ENCODE measurements at places on chromosomes 6 and 20.

DNA sequence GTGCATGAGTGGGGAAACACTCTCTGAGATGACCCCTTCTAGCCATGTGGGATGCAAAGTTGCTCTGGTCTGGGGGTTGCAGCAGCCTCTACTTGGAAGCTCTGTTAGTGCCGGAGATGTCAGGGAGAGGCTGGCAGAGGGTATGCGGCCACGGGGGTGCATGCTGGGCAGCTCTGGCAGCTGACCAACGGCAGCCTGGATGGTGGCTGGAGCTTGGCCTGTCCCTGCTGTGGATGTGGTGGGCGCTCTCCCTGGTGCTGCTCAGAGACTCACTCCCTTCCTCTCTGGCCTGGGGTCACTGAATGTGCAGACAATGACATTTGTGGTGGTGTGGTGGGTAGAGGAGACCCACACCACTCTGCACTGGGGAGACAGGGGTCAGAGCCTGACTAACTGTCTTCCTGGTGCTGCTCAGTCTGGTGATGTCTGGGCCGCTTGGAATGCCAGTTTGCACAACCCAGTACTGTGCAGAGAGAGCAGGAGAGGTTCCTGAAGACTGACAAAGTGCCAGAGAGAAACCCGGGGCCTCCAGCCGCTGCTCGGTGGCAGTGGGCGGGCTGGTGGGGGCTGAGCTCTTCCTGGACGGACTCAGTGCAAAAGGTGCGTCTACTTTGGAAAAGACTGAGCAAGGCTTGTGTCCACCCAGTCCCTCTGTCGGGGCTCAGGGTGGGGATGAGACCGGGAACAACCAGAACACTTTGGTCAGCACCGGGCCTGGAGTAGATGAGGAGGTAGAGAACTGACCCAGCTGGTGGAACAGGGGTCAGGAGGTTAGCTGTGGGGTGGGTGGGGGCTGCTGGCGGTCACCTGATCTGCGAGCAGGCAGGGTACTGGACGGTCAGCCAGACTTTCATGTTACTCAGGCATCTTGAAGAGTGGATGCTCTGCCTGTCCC, 2.7 kb downstream of the MYT1 start:
- DNase-seq = no peak

GRCh38 chr6:135920689-135921088, 69.2 kb downstream of the PDE7B start:
- DNase-seq = no peak

DNA sequence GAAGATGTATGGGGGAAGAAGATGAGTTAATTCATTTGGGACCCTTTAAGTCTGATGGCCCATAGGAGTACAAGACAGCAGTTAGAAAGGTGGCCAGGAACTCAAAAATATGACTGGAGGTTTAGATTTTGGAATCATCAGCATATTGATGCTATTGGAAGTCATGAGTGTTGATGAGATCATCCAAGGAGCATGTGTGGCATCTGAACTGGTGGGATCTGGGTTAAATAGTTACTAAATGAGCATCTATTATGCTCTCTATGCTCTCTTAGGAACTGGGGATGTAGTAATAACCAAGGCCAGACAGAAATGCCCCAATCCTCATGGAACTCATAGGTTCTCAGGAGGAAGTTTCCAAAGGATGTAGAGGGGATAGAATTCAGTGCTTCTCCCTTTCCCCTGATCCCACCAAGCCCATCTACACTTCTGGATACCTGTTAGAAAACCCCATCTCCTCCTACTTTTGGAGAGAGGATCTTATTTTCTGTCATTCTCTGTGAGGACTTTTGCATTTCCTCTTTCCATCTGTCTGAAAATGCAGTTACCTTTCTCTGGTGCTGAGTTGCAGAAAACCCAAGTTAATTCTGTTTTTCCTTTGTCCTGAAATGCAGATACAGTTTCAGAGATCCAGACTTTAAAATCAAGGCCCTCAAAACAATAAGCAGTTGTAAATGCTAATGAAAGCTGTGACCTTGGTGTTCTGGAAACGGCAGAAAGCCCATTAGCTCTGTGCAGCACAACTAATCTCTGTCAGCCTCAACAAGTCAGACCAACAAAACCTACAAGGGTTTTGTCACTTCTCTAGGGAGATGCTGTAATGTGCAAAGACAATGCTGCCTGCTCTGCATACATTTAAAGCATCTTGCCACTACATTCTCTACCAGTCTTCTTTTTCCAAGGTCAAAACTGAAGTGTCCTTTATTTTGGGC, 65.8 kb downstream of the TBC1D7 start:
- DNase-seq = peak; percentile 15

GRCh38 chr6:50927800-50928199, 109.1 kb downstream of the TFAP2B start:
- peak; percentile 21 for DNase-seq

DNA sequence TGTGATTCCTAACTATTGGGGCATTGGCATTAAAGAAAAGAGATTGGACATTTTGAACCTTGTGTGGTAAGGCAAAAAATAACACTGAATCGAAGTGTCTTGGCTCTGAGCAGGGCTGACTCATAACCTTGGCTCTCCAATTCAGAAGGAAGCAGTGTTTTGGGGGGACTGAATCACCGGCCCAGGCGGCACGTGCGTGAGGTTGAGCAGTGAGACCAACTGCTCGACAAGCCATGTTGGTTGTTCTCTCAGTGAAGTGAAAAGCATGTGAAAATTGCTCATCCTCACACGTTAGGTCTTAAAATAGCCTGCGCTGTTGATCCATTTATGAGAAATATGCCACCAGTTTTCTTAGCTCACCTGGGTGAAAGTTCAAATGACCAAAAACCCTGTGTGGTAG, 137.8 kb upstream of the SPACA1 start:
- peak; percentile 76 for DNase-seq

- DNase-seq = no peak
These were observed 60.6 kb downstream of the SHPRH start for GRCh38 chr6:145903356-145904102.

- DNase-seq = no peak
These were observed 13.8 kb downstream of the UCKL1 start for GRCh38 chr20:63942250-63942951.

DNA sequence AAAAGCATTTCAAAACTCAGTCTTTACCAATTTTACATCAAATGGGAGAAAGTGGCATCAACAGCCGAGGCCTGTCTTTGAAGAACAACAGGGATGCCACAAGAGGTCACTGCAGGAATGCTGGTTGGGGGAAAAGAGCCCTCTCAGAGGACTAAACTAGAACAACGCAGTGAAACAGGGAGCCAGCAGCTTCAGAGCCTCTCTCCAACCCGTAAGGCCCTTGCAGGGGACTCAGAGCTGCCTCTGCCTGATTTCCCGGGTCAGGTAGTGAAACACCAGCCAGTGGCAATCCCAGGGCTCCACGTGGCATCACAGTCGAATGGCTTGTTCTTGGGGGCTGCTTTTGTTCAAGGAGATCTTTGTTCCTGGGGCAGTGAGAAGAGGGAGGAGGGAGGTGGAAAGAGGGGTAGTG, 55.0 kb upstream of the KCNK16 start:
- peak; percentile 78 for DNase-seq

DNA sequence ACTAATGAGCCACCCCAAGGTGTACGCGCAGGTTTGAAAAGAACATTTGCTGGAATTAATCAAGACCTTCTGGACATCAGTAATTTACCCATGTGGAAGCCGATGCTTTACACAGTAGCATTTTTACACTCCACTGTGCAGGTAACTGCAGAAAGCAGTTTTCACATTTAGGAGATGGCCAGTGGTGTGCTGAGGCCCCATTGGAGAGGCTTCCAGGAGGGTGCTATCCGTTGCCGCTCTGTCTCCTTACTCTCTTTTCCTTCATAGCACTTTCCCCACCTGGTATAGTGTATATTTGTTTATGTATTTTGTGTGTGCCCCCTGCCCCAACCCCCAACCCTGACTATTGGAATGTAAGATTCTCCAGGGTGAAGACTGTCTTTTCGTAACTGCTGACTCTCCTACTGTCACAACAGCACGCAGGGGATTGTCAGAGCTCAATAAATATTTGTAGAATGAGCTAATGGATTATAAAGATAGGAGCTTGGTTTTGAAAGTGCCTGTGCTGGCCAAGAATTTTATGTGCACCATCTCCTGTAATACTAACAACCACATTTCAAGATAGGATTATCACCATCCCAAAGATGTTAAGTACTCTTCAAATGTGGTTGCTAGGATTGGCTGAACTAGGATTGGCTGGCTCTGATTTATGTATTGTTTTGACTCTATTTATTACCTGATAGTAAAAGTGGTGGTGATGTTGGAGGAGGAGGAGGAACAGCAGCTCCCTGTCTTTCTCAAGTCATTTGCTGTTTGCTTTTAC, 74.0 kb upstream of the GLP1R start:
- no peak for DNase-seq

- DNase-seq = peak; percentile 50
These were observed 813.1 kb downstream of the KIF16B start for GRCh38 chr20:15760001-15760621.

GRCh38 chr6:20167601-20168000, 44.7 kb downstream of the MBOAT1 start:
- DNase-seq = no peak

- DNase-seq = no peak
These were observed 78.7 kb downstream of the PLCB4 start for GRCh38 chr20:9147547-9148024.

DNA sequence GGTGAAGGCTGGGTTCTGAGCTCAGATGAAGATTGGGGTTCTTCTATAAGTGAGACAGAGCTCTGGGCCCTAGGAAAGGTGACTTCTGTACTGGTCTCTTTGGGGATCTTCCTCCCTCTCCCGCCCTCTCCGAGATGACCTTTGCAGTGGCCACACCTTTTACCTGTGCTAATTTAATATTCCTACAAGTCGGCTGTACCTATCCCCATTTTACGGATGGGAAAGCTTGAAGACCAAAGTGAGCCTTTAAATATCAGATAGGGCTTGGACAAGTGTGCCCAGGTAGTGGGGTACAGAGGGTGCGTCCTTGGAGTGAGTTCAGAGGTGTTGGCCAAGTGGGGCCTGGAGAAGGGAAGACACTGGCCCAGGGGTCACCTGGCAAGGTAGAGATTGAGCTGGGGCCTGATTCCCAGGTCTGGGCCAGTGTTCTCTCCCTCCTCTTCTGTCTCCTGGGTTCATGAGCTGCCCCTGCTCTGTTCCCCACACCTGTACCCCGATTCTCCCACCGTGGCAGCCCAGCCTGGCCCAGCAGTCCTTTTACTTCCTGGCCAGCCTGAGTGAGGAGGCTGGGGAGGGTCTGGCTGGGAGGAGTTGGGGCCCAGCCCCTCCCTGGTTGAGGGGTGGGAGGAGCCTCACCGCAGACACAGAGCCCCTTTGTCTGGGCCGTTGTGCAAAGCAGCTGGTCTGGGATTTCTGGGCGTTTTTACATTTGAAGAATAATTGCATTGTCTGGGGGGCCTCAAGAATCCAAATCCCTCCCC, 152.1 kb upstream of the RNF24 start:
- DNase-seq = no peak

DNA sequence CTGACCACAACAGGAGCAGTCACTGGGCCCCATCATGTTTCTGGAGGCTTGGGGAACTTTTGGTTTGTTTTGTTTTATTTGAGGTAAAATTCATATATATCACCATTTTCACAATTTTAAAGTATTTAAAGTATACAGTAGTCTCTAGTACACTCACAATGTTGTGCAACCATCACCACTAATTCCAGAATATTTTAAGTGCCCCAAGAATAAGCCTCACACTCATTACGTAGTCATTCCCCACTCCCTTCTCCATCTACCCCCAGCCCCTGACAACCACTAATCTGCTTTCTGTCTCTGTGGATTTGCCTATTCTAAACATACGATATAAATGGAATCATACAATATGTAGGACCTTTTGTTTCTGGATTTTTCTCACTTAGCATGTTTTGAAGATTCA, 29.0 kb downstream of the RTN4IP1 start:
- DNase-seq = no peak

DNA sequence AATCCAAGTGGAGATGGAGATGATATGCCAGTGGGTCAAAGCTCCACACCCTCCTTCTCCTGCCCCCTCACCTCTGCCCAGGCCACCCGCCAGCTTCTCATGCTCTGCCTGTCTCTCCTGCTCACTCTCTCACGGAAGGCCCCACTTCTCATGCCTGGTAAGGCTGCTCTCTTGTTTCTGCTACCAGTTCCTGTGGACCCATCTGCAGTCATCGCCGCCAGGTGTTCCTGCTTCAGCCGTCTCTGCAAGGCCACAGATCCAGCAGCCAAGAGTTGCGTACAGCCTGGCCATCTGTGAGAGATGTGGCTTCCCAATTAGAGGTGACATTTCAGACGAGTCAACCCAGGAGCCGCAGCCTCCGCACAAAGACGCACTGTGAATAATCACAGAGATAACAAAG, 40.8 kb upstream of the NXT1 start:
- DNase-seq = no peak

DNA sequence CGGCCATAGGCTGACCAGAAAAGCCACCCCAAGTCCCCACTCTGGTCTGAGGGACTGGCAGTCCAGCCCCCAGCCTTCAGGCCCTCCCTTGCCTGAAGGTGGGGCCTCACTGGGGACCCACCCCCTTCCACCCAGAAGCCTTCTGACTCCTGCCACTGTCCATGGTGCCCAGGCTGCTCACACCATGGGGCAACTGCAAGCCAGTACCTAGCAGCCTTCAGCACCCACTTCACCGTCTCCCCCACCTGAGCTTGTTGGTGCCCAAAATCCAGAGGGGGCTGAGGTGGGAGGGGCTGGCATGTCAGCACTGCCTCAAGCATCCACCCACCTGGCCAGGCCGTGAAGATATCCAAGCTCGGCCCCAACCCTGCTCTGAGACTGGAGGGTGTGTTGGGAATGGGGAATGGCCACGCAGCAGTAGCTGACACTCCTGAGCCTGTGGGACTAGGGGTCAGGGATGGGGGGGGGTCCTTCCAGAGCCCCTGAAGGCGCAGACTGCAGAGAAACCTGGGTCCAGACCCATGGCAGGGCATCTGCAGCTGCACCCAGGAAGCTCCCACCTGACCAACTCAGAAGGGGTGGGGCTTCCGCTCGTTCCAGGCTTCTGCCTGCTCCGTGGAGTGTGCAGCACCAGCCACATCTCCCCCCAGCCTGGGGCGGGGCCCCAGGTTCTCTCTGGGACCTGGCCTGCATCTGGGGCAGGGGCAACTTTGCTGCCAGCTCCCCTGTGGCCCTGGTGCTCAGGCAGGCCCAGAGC, 942.1 kb upstream of the EPHA7 start:
- DNase-seq = no peak

GRCh38 chr6:52733172-52733571, 30.1 kb downstream of the GSTA2 start:
- no peak for DNase-seq

DNA sequence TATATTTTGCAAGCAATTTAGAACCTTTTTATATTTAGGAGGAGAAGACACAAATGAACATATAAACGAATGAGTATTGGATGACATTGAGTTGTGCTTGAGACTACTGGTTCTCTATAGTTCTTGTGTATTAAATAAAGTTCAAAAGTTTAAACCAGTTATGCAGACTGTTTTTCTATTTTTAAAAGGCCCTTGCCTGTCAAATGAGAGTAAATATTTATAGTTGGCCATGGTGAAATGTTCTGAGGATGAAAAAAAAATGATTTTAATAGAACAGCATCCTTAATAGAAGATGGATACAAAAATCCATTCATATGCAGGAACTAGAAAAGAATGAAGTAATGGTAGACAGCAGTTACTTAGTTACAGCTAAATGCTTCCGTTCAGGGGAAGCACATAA, 63.5 kb upstream of the COL10A1 start:
- DNase-seq = no peak

GRCh38 chr6:2641044-2641725, 109.5 kb downstream of the MYLK4 start:
- no peak for DNase-seq

All from kidney glomerular epithelial cell (primary cell).